ENCODE measurements at places on chromosomes 7 and 10.

GRCh38 chr10:32104622-32105509 lies 48.6 kb upstream of the KIF5B start:
- DNase-seq: no peak

- no peak for DNase-seq
These were observed 35.2 kb downstream of the VCL start for GRCh38 chr10:74032900-74033655.

GRCh38 chr10:43524434-43525247 lies 49.8 kb downstream of the ZNF239 start:
- DNase-seq: no peak

- no peak for DNase-seq
These were observed 233.9 kb downstream of the POU6F2 start for GRCh38 chr7:39211581-39211980.
